ENCODE measurements at places on chromosomes 5 and 9.

DNA sequence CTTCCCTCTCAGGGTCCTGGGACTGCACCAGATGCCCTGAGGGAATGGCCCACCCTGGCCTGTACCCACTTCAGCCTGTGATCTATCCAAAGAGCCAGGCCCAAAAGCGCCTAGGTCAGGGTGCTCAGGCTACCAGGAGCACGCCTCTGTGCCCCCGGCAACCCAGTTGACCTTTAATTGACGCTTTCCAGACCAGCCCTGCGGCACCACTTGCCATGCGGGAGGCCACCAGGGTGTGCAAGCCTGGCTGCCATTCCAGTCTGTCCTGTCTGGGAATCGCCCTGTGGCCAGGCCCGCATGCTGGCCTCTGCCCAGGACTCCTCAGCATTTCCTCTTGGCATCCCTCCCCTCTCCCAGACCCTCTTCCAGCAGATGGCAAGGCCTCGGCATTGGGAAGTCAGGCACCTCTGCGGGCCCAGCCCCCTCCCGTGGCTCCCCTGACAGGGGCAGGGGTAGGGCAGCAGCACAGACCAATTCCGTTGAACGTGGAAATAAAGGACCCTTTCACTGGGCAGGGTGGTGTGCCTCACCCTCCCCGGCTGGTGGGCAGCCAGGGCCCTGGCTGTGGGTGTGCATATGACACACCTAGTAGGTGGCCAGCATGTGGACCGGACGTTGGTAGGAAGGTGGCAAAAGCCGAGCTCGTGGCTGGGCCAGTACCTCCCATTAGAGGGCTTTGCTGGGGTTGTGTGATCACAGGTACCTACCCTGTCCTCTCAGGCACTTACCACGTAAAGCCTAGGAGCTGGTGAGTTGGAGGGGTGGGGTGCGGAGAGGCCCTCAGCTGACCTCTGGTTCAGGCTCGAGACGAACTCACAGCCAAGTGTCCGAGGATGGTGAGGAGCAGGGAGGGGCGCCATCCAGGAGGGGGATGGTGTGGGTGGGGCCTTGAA, 3.5 kb upstream of the AIF1L start:
- DNase-seq, result no peak

GRCh38 chr5:97931829-97932228, 748.8 kb upstream of the RIOK2 start:
- DNase-seq, result no peak

DNA sequence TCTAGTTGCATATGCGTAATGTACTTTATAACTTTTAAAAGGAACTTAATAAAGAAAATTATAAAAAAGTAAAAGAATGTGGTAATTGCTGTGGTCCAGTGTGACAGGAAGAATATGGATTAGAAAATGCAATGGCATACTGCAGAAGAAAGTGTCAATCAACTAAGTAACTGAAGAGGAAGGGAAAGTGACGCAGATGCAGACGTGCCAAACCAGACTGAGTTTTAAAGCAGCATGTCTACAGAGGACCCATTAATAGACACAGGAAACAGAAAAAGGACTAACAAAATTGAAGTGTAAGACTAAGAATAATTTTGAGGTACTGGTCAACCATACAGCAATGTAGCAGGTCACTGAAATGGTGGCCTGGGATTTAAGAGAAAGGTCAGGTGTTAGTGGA, 73.3 kb downstream of the DPYSL3 start:
- no peak for DNase-seq

DNA sequence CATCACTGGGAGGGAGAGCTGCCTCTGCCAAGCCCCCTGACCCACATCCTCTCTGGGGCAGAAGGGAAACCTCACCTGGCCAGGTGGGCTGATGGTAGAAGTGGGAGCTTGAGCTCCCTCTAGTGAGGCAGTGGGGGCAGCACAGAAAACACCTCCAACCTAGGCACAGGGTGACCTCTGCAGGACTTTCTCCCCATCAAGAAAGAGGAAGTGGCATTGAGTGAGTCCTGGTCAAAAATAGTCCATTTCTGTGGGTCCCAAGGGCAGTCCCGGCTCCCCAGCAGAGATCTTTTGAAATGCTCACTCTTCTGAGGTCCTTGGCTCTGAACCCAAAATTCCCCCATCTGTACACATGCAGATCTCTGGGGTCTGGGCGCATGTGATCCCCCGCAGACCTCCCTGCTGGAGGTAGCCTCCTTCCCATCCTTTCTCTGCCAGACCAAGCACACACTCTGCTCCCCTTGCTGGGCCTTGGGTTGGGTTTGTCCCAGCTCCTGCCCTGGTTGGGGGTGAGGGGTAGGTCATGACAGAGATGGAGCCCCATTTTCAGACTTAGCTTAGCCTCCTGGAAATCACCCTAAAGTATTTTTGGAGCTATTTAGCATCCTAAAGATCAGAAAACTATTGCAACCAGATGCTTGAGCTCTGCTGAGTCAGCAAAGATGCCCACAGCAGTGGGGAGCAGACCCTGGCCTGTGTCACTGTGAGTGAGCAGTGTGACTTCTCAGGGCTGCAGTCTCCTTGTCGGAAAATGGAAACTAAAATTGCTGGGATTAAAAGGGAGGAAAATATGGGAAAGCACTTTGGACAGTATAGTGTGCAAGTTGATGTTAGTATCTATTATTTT, 41.6 kb upstream of the LCP2 start:
- peak; percentile 60 for DNase-seq

DNA sequence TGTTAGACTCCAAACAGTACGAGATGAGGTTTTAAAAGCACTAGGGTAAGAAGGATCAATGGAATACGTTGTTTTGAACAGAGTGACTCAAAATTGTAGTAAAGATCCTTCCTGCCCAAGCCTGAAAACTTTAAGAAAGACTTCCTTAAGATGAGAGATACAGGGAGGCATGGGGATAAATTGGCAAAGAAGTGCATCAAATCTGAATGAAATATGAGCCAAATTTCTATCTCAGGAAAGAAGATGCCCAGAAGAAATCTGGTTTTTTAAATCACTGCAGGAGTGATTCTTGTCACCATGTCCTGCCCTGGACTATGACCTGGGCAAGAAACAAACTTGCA, 14.9 kb downstream of the FCN2 start:
- DNase-seq, result no peak

DNA sequence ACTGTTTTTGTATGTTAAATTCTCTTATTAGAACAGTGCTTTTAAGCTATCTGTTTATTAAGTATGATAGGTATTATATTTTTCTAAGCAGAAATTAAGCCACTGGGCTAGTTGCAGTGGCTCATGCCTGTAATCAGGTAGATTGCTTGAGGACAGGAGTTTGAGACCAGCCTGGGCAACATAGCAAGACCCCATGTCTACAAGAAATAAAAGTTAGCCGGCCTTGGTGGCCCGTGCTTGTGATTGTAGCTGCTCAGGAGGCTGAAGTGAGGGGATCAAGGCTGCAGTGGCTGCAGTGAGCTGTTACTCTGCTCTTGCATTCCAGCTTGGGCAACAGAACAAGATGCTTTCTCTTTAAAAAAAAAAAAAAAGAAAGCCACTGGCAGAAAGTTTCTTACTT, 45.0 kb upstream of the LRRC70 start:
- no peak for DNase-seq

- no peak for DNase-seq
Observed at GRCh38 chr9:15146268-15146700, 160.7 kb downstream of the TTC39B start.

DNA sequence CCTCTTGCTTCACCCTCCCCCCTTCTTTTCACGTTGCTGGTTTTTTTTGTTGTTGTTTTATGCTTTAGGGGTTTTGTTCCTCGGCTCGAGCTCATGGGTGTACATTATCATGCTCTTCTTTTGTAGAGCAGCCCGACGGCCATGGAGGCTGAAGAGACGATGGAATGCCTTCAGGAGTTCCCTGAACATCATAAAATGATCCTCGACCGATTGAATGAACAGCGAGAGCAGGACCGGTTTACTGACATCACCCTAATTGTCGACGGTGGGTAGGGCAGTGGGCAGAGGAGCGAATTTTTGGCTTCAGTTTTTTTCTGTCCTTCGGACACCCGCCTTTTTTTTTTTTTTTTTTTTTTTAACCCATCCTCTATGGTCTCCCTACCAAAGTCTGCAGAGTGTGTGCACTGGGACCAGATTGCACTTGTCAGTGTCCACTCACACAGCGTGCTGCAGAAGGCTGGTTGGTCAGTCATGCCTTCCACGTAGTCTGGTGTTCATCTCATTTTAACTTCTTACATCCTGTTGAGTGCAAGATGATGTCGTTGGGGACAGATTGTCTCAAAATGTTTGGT, 1.3 kb downstream of the ZNF131 start:
- peak; percentile 7 for DNase-seq

DNA sequence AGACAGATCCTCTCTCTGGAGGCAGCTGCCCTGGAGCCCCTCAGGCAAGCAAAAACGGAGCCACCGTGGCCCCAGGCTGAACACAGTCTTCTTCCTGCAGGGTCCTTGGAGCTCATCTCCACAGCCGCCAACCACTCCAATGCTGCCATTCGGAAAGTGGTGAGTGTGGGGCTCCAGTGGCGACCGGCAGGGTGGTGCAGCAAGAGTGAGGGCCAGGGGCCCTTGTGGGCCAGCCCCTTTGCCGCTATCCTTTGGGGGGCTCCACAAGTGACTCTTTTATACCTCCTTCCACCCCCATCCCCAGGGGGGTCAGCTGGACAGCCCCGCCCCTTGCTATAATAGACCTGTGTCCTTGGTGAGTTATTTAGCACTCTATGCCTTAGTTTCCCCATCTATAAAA, 47.4 kb upstream of the SUSD3 start:
- no peak for DNase-seq

- DNase-seq, result no peak
Observed at GRCh38 chr9:124799274-124800006, 22.5 kb downstream of the OLFML2A start.
